ENCODE measurements at places on chromosomes 6 and 20.
A peak's percentile ranks its signal among the peaks of the same experiment; 100 is the strongest.

- no peak for DNase-seq
Observed at GRCh38 chr6:18741741-18742140, 354.6 kb downstream of the RNF144B start.

GRCh38 chr6:137923866-137924653, 57.0 kb downstream of the TNFAIP3 start:
- no peak for DNase-seq

DNA sequence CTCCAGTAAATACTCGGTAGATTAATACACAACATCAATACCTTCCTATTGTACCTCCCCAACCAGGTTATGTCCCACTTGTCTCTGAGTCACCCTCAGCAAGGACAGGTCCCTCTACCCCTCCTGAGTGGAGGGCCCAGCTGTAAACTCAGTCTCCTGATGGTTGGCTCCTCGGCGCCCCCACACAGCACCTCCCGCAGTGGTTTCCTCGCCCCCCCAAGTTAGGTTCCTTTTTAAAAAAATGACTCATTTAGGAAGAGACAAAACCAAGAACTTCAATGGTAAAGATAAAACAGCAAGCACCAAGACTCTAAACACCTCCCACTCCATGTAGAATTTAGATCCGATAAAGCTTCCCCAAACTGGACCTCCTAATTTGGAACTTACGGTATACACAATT, 83.5 kb downstream of the TRERF1 start:
- no peak for DNase-seq

- DNase-seq = no peak
Observed at GRCh38 chr20:48819821-48820648, 7.8 kb downstream of the PREX1 start.

GRCh38 chr6:161889324-161889723, 615.5 kb upstream of the AGPAT4 start:
- no peak for DNase-seq

DNA sequence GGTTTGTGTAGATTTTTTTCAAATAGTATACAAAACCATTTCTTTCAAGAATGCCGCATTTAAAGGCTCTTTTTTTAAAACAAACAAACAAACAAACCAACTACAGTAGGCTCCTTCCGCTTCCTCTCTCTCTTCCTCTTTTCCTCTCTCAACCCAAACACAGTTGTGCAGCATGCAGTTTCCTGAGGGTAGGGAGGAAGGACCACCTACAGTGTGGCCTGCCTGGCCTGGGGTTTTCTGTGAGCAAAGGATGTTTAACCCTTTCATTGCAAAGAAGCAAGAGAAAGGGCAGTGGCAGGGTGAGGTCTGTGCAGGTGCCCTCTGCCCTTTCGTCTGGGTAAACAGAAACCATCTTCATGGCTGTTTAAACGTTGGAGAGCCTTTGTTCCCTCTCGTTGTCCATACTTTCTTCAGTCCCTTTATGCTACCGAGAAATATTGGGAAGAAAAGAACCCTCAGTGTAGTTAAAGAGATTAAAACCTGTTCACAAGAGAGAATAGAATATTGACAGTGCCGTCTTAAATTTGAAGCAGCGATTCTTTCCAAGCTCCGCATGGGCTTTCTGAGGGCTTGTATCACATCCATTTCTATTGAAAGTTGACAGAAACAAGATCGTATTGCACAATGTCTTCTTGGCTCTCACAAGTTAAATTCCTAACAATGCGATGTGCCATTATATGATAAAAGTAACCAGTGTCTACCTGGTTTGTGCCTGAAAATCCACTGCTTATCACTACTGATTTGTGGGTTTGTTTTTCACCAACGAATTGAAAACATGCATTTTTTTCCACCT, 215.5 kb upstream of the SNX9 start:
- no peak for DNase-seq

DNA sequence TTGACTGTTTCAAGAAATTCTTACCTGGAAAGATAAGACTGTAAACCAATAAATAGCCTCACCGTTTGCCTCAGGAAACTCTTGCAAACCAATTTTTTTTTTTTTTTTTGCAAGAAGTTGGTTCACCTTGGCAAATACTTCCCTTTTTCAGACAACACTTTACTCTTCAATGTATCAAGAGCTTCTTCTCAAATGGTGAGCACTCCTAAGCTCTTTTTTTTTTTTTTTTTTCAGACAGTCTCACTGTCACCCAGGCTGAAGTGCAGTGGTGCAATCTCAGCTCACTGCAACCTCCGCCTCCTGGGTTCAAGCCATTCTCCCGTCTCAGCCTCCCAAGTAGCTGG, 22.7 kb upstream of the SNTA1 start:
- DNase-seq = no peak

- DNase-seq = no peak
Observed at GRCh38 chr6:52389264-52389625, 27.3 kb downstream of the PAQR8 start.

DNA sequence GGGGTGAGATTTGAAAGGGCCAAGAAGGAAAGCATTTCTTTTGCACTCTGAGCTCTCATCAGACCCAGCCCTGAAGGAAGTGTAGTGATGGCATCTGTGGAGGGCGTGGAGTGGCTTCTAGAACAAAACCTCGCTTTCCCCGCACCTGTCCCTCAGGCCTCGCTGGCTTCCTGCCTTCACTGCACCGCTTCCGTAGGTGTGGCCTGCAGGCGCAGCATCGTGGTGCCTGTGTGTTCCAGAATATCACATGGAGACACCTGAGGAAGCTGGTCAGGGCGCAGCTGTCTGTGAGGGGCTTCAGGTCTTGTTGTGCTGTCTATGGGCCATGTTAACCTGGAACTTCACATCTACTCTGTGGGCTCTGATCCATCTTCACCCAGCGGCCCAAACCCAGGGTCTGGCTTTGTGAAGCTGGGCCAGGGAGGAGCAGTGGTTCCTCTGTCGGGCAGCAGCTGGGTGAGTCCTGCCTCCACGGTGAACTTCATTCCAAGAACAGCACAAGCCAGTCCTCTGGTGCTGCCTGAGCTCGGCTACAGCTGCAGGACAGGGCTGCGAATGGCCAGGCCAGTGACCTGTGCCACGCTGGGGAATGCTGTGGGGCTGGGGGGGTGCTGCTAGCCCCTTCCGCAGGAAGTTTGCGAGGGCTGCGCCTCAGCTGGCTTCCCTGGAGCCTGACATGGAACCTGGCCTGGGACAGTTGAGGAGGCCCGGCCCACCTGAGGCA, 40.9 kb downstream of the DSTN start:
- no peak for DNase-seq

DNA sequence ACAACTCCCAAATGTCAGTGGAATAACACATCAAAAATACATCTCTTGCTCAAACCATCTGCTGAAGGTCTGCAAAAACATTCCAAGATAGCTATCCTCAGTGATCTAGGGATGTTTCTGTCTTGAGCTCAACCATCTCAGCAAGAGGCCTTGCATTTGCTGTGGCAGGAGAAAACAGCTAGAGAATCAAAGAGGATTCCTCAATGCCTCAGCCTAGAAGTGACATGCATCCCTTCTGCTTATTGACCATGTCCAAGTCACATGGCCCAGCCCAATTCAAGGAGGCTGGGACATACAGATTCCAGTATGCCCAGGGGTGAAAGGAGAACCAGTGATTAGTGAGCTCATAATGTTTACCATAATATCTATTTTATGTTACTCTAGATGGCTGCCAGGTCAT, 269.5 kb downstream of the PLCB1 start:
- DNase-seq = no peak

GRCh38 chr6:170080828-170081371, 210.0 kb downstream of the DLL1 start:
- DNase-seq = peak; percentile 83

GRCh38 chr6:5398530-5398929, 137.2 kb downstream of the FARS2 start:
- DNase-seq = no peak

DNA sequence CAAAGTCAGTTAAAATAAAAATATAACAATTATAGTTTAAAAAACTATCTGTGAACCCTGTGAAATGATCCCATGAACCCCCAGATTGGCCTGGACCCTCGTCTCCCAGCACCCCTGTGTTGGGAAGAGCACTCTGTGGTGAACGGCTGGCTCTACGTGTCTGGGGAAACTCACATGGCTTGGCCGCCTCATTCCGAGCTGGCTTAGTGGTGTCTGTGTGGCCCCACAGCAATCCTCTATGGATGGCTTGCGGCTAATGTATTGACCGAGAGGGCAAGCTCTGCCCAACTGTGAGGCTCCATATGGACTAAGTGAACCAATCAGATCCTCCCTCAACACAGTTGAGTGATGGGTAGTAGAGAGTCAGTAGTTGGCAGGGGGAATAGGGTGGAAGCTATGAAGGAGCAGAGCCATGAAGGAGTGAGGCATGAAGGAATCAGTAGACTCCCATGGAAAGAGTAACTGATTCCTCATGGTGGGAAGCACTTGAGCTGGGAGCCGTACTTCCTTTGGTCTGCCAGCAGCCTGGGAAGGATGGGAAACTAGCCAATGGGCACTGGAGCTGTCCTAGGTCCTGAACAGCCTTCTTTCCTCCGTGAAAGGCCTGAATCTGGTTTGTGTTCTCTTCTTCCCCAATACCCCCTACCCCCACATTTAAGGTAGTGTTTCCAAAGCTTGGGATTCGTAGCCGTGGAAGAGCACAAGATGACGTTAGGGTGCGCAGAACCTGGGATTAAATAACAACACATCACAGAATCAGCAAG, 21.6 kb upstream of the ZNF831 start:
- no peak for DNase-seq

DNA sequence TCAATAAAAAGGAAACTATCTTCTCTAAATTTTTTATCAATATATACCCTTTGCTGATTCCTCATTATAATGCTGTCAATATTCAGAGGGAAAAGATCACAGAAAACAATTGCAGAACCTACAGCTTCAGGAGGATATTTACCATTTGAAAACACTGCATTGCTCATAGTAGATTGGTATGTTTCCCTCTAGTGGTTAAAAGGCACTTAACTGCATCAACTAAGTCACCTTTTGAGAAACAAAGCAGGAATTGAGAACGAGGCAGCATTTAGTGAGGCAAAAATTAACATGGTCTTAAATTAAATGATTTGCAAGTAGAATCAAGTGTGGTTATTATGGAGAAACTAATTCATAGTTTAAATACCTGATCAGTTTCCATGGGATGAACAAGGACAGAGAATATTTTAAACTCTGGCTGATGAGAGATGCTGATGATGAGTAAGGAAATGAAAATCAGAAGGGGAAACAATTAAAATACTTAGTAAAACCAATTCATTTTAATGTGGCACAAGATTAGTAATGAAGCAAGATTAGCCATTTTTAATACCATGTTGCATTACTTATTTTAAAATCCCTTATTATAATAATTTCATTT, 642.1 kb downstream of the EPHA7 start:
- DNase-seq = no peak

DNA sequence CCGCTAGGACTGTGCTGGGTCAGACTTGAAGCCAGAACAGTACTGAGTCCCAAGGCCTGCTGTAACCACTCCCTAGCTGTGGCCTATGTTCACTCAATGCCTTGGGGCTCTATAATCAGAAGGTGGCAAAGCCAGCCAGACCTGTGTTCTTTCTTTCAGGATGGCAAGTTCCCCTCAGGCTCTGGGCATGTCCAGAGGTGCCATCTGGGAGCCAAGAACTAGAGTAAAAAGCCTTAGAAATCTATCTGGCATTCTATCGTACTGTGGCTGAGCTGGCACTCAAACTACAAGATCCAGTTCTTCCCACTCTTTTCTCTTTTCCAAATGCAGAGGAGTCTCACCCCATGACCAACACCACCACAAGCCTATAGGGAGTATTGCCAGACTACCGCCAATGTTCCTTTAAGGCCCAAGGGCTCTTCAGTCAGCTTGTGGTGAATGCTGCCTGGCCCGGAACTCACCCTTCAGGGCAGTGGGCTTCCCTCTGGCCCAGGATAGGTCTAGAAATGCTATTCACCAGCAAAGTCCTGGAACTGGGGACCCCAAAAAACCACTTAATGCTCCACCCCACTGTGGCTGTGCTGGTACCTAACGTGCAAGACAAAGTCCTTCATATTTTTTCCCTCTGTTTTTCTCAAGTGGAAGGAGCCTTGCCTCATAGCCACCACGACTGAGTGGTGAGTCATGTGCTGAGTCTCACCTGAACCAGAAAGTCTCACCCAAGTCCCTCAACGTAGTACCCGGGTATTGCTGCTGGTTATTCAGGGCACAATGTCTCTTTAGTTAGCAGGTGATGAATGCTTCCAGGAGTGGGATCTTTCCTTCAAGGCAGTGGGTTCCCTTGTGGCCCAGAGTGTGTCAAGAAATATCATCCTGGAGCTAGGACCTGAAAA, 8.6 kb upstream of the SIRPB2 start:
- no peak for DNase-seq

DNA sequence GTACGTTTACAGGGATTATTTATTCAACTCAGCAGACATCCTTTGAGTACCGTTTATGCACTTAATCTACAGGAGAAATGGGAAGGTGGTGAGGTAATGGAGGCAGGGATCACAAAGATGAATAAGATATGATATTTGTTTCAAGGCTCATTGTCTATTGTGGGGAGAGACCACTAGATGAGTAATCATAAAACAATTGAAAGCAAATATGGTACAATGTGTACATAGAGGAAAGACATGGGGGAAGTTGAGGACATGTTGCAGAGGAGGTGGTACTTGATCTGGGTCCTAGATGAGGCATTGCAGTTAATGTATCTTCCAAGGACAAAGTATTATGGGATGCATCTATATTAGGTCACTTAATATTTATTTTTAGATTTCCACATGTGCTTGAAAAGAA, 13.7 kb upstream of the CDC5L start:
- DNase-seq = no peak

DNA sequence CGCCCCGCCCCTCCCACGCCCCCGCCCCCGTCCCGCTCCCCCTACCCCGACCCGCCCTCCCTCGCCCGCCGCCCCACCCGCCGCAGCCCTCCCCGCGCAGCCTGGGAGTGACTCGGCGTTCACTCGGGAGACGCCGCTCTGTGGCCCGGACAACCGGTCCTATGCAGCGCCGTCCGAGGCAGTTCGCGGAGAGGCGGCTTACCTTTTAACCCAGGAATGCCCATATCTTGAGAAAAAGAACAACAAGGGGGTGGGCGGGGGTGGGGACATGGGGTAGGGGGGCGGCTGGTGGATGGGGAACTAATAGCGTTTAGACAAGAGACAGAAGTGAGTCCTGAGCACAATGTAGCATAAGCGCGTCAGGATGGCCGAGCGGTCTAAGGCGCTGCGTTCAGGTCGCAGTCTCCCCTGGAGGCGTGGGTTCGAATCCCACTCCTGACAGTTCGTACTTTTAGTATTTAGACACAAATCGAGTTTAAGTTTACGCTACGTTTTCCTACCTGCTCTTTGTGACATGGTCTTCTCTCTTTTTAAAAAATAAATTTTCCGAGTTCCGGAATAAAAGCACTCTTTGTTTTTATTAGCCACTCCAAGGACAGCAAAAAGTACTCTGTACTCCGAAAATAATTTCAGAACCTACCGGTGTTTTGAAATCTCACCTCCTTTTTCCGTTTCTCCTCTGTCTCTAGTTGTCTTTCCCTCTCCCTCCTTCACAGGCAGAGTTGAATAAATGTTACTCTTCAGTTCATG, 17.1 kb upstream of the HMGN4 start:
- DNase-seq = peak; percentile 93

DNA sequence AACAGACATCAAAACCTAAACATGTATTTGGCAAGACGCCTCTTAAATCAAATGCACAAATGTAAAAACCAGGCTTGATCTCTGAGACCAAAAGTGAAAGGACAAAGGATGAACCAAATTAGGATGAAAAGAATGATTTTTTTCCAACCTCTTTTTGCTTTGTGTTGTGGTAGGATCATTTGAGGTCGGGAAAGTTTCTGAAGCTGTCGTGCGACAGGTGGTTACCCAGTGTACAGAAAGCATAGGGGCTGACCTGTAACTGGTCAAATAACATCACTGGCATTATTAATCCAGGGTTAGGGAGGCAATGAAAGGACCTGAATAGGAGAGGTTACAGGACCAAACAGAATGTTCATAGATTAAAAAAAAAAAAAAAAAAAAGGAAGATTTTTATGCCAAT, 18.1 kb upstream of the NOL7 start:
- no peak for DNase-seq

Measured in WERI-Rb-1 (cell line).